ENCODE measurements at places on chromosomes 16 and 17.
A peak's percentile ranks its signal among the peaks of the same experiment; 100 is the strongest.

- H3K27me3 ChIP-seq: peaks cover 23% of the 10 kb centered on the region
- no peak overlapping the region for H3K4me3 ChIP-seq
- no peak overlapping the region for H3K27ac ChIP-seq
- no peaks in the 10 kb centered on the region for H3K4me1 ChIP-seq
- no peaks in the 10 kb centered on the region for H3K36me3 ChIP-seq
These were observed 34.9 kb downstream of the CD300LF start for GRCh38 chr17:74677558-74678466.

- H3K27ac ChIP-seq: peak overlapping the region; percentile 5
- no peaks in the 10 kb centered on the region for H3K36me3 ChIP-seq
- no peak overlapping the region for H3K4me3 ChIP-seq
- no peaks in the 10 kb centered on the region for H3K27me3 ChIP-seq
- no peak for DNase-seq
These were observed 44.3 kb downstream of the ABCA8 start for GRCh38 chr17:68910789-68911431.

GRCh38 chr17:74201250-74201649 is 2.2 kb upstream of the RPL38 start:
- peaks cover 13% of the 10 kb centered on the region for H3K4me1 ChIP-seq
- H3K27me3 ChIP-seq: no peaks in the 10 kb centered on the region
- no peaks in the 10 kb centered on the region for H3K36me3 ChIP-seq

DNA sequence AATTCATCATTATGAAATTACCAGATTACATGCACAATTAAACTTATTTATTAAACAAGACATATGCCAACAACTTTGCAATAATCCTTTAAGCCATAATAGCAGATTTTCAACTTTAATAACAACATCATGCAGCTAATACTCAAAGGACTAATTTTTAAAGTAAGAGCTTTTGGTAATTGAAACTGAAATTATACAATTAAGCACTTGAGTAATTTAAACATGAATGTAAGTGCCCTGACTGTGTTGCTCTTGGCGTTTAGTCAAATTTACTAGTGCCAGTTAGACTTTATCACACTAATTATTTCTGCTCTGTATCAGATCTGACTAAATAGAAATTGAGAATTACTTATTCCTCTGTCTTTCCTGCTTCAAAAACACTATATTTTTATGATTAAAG is 46.8 kb upstream of the PSMD7 start:
- H3K27me3 ChIP-seq: no peaks in the 10 kb centered on the region
- DNase-seq: no peak
- H3K27ac ChIP-seq: no peak overlapping the region
- no peaks in the 10 kb centered on the region for H3K36me3 ChIP-seq

DNA sequence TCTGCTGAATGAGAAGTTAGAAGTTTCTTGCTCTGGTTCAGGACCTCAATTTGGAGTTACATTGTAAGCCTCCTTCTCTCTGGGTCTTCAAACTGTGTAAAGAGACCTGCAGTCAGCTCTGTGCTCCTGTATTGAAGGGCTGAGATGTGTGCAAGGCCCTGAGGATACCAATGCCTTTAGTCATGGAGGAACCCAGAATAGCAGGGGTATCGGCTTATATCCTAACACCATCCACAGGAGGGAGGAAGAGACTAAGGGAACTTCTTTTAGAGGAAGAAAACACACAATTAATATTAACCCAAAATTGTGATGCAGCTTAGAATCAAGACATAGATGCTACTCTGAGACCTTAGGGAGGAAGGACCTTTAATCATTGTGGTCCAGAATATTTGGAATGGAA is 36.5 kb downstream of the GLP2R start:
- no peak for DNase-seq
- no peak overlapping the region for H3K27ac ChIP-seq
- H3K4me3 ChIP-seq: no peak overlapping the region
- H3K27me3 ChIP-seq: no peaks in the 10 kb centered on the region
- H3K4me1 ChIP-seq: no peaks in the 10 kb centered on the region

GRCh38 chr17:37446027-37446426 is 39.3 kb downstream of the TADA2A start:
- no peak for DNase-seq
- H3K4me3 ChIP-seq: no peak overlapping the region
- H3K27me3 ChIP-seq: no peaks in the 10 kb centered on the region

- H3K27ac ChIP-seq: peak overlapping the region; percentile 98
- H3K27me3 ChIP-seq: no peaks in the 10 kb centered on the region
- no peak for DNase-seq
These were observed 943 bp upstream of the PIP4K2B start for GRCh38 chr17:38800237-38800760.

DNA sequence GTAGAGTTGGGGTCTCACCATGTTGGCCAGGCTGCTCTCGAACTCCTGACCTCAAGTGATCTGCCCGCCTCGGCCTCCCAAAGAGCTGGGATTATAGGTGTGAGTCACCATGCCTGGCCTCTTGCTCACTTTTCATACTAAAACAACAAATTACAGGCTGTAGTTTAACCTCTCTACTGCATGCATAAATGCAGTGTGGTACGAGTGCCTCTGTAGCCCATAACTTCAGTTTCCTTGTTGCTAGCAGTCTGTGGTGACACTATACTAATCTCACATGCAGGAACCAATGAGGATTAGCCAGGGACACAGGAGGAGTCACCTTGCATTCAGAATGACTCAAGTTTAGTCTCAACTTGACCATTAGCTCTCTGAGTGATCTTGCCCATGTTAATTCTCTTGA is 20.1 kb downstream of the HMOX2 start:
- no peak for DNase-seq
- H3K27me3 ChIP-seq: no peaks in the 10 kb centered on the region
- H3K4me3 ChIP-seq: no peak overlapping the region
- H3K4me1 ChIP-seq: peaks cover 6% of the 10 kb centered on the region
- H3K36me3 ChIP-seq: no peaks in the 10 kb centered on the region

DNA sequence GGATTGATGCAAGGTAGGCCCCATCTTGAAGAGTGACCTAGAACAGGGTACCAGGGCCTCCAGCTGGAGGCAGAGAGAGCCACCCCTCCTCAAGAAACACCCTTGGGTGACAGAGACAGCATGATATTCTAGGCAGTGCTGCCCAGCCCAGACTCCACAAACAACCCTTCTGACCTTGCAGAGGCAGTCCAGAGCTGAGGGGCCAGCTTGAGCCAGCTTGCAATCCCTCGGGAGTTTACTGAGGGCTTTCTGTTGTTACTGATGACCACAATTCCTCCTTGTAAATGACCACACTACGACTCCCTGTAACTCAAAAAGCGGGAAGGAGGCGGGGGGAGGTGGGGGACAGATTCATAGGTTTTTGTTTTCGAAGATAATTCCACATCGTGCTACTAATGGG is 18.6 kb upstream of the MNT start:
- no peaks in the 10 kb centered on the region for H3K36me3 ChIP-seq
- H3K4me1 ChIP-seq: peaks cover 10% of the 10 kb centered on the region
- H3K27ac ChIP-seq: no peak overlapping the region
- H3K4me3 ChIP-seq: no peak overlapping the region
- DNase-seq: no peak

DNA sequence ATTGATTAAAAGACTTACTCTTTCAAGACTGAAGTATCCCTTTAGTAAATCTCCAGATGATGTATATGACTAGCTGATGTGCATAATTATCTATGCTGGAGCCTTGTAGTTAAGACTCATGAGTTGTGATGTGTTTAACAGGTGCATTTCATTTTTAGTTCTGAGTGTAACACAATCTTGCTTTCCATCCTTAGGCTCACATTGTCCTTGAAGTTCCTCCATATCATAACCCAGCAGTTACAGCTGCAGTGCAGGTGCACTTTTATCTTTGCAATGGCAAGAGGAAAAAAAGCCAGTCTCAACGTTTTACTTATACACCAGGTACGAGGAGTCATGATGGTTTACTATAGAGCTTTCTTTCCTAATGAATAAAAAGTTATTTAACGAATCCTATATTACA is 52.9 kb downstream of the ESRP2 start:
- DNase-seq: no peak
- no peak overlapping the region for H3K4me3 ChIP-seq
- peaks cover 46% of the 10 kb centered on the region for H3K36me3 ChIP-seq
- no peaks in the 10 kb centered on the region for H3K27me3 ChIP-seq
- H3K27ac ChIP-seq: no peak overlapping the region
